ENCODE measurements at places on chromosomes 12 and 14. TPM values are rescaled to one million over a fixed set of nuclear protein-coding genes. Genes with fewer than 3 reads are reported as not detected.

The SLCO1C1 gene
- total RNA-seq = 0.99 TPM

The CLEC4A gene
- 1.6 TPM for total RNA-seq

The RBP5 gene
- 17.7 TPM for total RNA-seq

The GPR84 gene
- total RNA-seq = 0.53 TPM

The PMEL gene
- total RNA-seq = 3.2 TPM

The MYO1H gene
- 0.53 TPM for total RNA-seq

The VRTN gene
- not detected for total RNA-seq

The OR4K14 gene
- not detected for total RNA-seq

The GRIP1 gene
- total RNA-seq = 16.8 TPM

The CBLN3 gene
- total RNA-seq = 2.6 TPM

The CCDC38 gene
- not detected for total RNA-seq

The SIX6 gene
- not detected for total RNA-seq

The POTEM gene
- not detected for total RNA-seq

The KCNJ8 gene
- total RNA-seq = 28.3 TPM

The AVPR1A gene
- 38.7 TPM for total RNA-seq

The BCAT1 gene
- 44.8 TPM for total RNA-seq

The RNASE3 gene
- 3.3 TPM for total RNA-seq

The NPAS3 gene
- 8.4 TPM for total RNA-seq
